Inflammatory macrophage treated with lipopolysaccharide for 4 hours (primary cell): ENCODE measurements at places on chromosomes 2 and 18.

DNA sequence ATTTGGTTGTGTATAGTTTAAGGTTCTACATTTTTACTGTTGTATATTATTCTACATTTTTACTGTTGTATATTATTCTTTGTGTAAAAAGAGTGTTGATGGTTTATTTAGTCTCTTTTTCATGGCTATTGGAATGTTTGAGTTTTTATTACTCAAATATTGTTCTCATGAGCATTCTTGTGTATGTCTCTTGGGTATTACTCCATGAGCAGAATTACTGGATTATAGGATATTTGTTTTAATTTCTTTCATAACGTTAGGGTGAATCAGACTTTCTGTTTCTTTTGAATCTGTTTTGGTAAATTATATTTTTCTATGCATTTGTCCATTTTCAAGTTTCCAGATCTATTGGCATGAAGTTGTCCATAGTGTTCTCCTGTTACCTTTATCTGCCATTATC lies 111.6 kb downstream of the DYNAP start:
- DNase-seq, result no peak

DNA sequence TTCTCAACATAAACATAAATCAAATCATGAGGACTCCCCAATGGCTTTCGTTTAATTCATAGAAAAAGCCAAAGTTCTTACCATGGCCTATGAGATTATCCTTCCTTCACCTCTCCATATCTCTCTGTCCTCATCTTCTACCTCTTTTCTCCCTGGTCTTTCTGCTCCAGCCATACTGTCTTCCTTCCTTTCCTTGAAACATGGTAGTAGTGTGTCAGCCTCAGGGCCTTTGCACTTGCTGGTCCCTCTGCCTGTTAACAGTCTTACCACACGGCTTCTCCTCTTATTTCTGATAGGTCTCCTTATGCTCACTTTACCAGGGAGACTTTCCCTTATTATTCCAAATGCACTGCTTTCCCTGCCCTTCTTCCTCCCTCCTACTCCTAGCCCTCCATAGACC lies 25.6 kb downstream of the APOB start:
- DNase-seq, result no peak

GRCh38 chr2:160214461-160215445 lies 14.7 kb upstream of the ITGB6 start:
- DNase-seq, result no peak

GRCh38 chr2:168667156-168667555 lies 135.3 kb upstream of the NOSTRIN start:
- DNase-seq, result no peak

DNA sequence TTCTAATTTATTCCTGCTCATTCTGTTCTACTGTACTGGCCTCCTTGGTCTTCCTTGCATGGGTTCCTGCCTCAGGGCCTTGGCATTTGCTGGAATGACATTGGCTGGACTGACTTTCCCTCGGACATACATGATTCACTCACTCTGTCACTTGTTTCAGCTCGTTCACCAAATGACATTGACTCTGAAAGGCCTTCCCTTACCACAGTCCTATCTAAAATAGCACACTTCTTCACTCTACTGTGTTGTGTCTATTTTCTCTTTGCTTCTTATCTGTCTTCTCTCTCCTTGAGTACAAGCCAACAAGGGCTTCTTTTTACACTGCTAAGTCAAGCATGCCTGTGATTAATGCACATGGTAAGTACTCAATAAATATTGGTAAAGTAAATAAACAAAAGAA lies 65.6 kb downstream of the SCG2 start:
- DNase-seq, result no peak

DNA sequence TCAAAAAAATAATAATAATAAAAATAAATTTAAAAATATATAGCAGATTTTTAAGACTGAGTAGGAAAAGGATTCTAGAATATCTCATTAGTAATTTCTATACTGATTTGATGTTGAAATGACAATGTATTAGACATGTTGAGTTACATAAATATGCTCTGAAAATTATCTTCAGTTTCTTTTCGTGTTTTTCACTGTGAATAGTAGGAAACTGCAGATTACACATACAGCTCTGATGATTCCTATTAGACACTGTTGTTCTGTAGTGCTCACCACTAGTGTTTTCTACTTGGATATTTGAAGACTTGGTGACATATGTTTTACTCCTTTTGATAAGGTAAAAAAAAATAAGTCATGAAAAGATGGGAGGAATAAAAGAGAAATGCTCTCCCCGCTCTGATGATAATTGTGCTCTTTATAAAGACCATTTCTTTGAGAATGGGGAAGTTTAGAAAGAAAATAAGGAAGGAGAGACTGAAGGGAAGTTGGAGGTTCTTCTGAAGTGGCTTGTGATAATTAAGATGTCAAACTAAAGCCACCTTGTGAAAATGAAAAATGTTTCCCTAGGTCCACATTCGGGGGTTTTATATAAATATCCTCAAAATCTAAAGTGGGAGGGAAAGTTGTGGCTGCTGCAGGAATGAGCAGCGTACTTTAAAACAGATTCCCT lies 52.9 kb downstream of the SLC9A2 start:
- DNase-seq, result peak; percentile 54

GRCh38 chr2:162072976-162073887 lies 783 bp downstream of the DPP4 start:
- no peak for DNase-seq

DNA sequence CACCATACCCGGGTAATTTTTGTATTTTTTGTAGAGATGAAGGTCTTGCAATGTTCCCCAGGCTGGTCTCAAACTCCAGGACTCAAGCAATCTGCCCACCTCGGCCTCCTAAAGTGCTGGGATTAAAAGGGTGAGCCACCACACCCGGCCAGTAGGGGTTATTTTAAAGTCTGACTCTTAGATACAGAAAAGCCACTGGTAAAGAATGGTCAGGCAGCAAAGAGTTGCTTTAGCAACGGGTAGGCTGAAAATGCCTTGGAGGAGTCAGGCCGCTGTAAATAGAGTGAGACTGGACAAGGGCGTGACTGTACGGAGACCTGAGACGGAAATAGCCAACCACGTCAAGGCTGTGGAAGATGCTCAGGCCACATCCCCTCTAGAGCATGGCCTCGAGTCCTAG lies 54.2 kb downstream of the ACKR3 start:
- DNase-seq, result no peak

- DNase-seq, result peak; percentile 8
Observed at GRCh38 chr2:177084607-177085006, 128.0 kb upstream of the HNRNPA3 start.

DNA sequence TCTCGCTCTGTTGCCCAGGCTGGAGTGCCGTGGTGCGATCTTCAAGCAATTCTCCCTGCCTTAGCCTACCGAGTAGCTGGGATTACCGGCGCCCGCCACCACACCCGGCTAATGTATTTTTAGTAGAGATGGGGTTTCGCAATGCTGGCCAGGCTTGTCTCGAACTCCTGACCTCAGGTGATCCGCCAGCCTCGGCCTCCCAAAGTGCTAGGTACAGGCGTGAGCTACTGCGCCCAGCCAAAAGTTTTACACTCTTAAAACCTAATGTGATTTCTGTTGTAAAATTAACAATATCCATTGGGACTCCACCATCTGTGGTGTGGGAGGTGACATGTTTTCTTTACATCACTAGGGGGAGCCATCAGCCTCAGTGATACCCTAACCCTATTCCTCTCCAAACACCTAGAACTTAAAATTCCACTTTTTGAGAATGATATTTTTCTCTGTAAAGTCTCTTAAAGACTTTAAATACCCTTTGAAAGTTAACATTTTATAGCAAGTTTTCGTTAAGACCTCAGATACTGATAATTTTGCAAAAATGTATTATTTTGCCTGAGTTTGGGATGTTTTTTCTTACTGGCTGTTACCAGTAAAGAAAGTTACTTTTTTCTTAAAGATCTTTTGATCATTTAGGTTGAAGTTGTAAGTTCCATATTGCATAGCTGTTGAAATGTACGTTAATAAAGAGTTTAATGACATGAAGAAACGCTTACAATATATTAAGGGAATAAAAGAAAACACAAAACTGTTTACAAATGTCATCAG lies 11.6 kb upstream of the EIF2AK2 start:
- DNase-seq, result peak; percentile 53

DNA sequence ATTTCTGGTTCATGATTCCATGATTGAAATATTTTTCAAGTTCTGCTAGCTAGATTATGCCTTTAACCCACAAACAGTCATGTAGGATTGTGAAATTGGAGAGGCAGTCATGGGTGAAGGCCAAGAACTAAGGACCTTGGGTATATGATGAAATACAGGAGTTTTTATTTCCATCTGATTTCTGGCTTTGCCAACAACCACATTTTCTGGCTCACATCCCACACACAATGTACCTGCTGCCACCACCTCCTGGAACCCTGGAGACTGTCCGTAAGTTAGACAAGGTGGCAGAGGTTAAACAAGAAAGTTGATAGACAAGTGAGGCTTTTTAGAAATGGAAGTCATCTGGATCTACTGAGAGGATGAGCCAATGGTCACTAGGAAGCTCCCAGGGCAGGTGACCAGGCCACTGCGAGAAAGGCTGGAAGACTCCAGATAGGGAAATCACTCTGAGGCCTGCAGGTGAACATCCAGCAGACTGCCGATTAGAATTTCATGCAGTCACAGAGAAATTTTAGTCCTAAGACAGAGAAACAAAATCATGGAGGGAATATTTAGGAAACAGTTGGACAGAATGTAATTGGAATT lies 402.0 kb downstream of the ALK start:
- DNase-seq, result peak; percentile 73

DNA sequence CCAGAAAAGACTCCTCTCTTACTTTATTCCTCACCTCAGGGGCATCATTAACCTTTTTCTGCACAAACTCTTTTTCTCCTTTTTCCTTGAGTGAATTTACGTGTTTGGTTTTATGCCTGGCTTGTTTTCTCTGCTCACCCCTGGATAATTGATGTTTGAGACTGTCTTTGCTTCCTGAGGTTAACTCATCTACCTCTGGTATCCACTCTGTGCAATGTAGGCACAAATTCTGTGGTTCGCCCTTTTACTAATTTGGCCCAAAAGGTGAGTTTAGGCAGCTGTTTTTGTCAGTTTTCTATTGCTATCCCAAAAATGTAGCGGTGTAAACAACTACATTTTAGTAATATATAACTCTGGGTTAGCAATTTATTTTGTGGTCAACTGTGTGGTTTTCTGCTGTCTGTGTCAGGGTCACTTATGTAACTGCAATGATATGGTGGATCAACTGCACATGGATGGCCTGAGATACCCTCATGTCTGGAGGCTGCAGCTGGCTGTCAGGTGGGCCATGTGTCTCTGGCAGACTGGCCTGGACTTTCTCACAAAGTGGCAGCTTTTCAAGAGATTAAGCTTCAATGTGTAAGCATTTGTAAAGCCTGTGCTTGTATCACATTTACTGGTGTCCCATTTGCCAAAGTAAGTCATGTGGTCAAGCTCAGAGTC lies 329.7 kb downstream of the FSIP2 start:
- DNase-seq, result no peak

- DNase-seq, result no peak
Observed at GRCh38 chr2:188997263-188997662, 23.1 kb downstream of the COL3A1 start.

- DNase-seq, result no peak
Observed at GRCh38 chr18:59501920-59502273, 142.8 kb upstream of the LMAN1 start.

- no peak for DNase-seq
Observed at GRCh38 chr2:209371407-209371806, 52.4 kb upstream of the MAP2 start.

DNA sequence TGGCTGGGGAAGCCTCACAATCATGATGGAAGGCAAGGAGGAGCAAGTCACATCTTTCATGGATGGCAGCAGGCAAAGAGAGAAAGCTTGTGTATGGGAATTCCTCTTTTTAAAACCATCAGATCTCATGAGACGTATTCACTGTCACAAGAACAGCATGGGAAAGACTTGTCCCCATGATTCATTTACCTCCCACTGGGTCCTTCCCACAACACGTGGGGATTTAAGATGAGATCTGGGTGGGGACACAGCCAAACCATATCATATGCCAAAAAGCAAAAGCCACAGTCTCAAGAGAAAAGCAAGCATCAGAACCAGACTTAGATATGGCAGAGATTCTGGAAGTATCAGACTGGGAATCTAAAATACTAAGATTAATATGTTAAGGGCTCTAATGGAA lies 30.0 kb upstream of the SCRN3 start:
- peak; percentile 86 for DNase-seq

GRCh38 chr18:58687871-58688308 lies 16.6 kb downstream of the MALT1 start:
- peak; percentile 30 for DNase-seq

GRCh38 chr18:23217781-23218180 lies 82.5 kb downstream of the CABLES1 start:
- DNase-seq, result no peak

- no peak for DNase-seq
Observed at GRCh38 chr2:21276163-21276562, 152.4 kb downstream of the TDRD15 start.
